ENCODE measurements at places on chromosomes 5 and 9. TPM values are rescaled to one million over a fixed set of nuclear protein-coding genes. Genes with fewer than 3 reads are reported as not detected.

MEGF10 gene
- total RNA-seq: 0.05 TPM

GRM6 gene
- not detected for total RNA-seq

NELFB gene
- total RNA-seq: 47.5 TPM

IL7R gene
- total RNA-seq: 1.4 TPM

C1QTNF2 gene
- not detected for total RNA-seq

LVRN gene
- total RNA-seq: 0.49 TPM

VLDLR gene
- 11.8 TPM for total RNA-seq

SLC35D2 gene
- 12.7 TPM for total RNA-seq

NPM1 gene
- 1,828 TPM for total RNA-seq

FGF1 gene
- 2.0 TPM for total RNA-seq

CDH10 gene
- total RNA-seq: 0.07 TPM

EGFLAM gene
- total RNA-seq: not detected

PCDHB2 gene
- total RNA-seq: not detected

FAM221B gene
- total RNA-seq: not detected

APBA1 gene
- total RNA-seq: 0.65 TPM

AP3S1 gene
- total RNA-seq: 87.0 TPM

AMBP gene
- not detected for total RNA-seq

IL5 gene
- not detected for total RNA-seq

PCDHGC4 gene
- total RNA-seq: 0.21 TPM

SLC28A3 gene
- 1.6 TPM for total RNA-seq

WNK2 gene
- 0.23 TPM for total RNA-seq

TCF7 gene
- 0.85 TPM for total RNA-seq

DMRT3 gene
- total RNA-seq: not detected

OLFM1 gene
- total RNA-seq: not detected

TMEFF1 gene
- 0.99 TPM for total RNA-seq

CFAP77 gene
- not detected for total RNA-seq

MSX2 gene
- 0.21 TPM for total RNA-seq

PCDHAC1 gene
- 0.07 TPM for total RNA-seq

FOXD4L3 gene
- not detected for total RNA-seq

GABRA1 gene
- total RNA-seq: not detected

SPAAR gene
- total RNA-seq: 0.21 TPM

THG1L gene
- total RNA-seq: 12.6 TPM

ICE1 gene
- 15.4 TPM for total RNA-seq

FAM120AOS gene
- total RNA-seq: 23.6 TPM

CNTNAP3B gene
- total RNA-seq: 3.7 TPM

PPIC gene
- 27.9 TPM for total RNA-seq

Data from airway epithelial cell (primary cell).